ENCODE measurements at places on chromosomes 12 and 14. TPM values are rescaled to one million over a fixed set of nuclear protein-coding genes. Genes with fewer than 3 reads are reported as not detected.

The AQP6 gene
- 0.27 TPM for total RNA-seq

The CDH24 gene
- total RNA-seq: 17.5 TPM

The GALNT8 gene
- 26.1 TPM for total RNA-seq

The GNB3 gene
- 5.5 TPM for total RNA-seq

The DNAI7 gene
- 5.2 TPM for total RNA-seq

The CEBPE gene
- not detected for total RNA-seq

The RASSF9 gene
- total RNA-seq: 2.4 TPM

The CYP27B1 gene
- total RNA-seq: 1.2 TPM

The PRH2 gene
- 0.64 TPM for total RNA-seq

The STYK1 gene
- total RNA-seq: 4.9 TPM

Data from cerebellum (tissue), 4 donors.